RPMI7951 (cell line): ENCODE measurements at places on chromosomes 12 and 14. TPM values are rescaled to one million over a fixed set of nuclear protein-coding genes. Genes with fewer than 3 reads are reported as not detected.

KRT8 gene
- 3.5 and 4.7 TPM in 2 replicates for total RNA-seq

C2CD5 gene
- 9.0 and 10.2 TPM in 2 replicates for total RNA-seq

CKB gene
- total RNA-seq = 8.8 and 18.3 TPM in 2 replicates

LTBR gene
- 32.3 and 51.3 TPM in 2 replicates for total RNA-seq

LRIG3 gene
- total RNA-seq = 8.0 and 9.9 TPM in 2 replicates

LTB4R2 gene
- 0.72 and 0.88 TPM in 2 replicates for total RNA-seq

BMP4 gene
- 76.8 and 77.1 TPM in 2 replicates for total RNA-seq

CD63 gene
- total RNA-seq = 1,417 and 1,738 TPM in 2 replicates

TIMM9 gene
- total RNA-seq = 60.9 and 68.1 TPM in 2 replicates

ANKRD33 gene
- not detected in 2 replicates for total RNA-seq

- DNase-seq = no peak
These were observed 63.8 kb upstream of the NRXN3 start for GRCh38 chr14:78106381-78106780.

DNA sequence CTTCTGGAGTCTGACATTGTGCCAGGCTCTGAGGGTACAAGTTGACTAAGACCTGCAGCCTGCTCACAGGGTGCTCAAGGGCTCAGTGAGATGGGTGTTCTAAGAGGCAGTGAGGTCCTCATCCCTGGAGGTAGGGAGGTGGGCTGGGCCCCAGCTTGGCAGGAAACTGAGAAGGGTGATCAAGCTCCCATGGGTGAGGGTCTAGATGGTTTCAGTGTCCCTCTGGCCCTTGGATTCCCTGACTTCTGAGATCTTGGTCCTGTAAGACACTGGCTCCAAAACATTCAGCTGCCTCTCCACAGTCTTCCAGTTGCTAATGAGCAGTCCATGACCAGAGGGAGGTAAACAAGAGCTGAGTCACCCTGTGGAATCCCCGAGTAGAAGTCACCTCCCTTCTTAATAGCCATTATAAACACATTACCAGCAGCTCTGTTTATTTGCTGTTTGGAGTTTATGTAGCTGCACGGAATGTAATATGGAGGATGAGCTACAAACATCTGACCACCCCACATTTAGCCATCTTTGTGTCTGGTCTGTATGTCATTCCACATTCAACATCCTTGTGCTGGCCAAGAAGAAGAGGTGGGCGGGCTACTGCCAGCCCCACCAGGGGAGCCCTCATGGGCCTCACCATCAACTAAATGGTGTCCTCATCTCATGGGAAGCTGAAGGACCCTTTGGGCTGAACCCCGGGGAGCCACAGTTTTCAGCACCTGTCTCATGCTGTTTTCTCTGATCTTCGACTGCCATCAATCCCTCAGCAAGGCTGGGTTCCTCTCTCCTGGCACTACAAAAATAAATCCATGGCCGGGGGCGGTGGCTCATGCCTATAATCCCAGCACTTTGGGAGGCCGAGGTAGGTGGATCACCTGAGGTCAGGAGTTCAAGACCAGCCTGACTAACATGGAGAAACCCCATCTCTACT lies 37.2 kb upstream of the BDKRB2 start:
- DNase-seq = peak; percentile 87

GRCh38 chr12:29771786-29772185 lies 12.0 kb downstream of the TMTC1 start:
- no peak for DNase-seq

GRCh38 chr14:75446447-75446846 lies 18.6 kb downstream of the JDP2 start:
- no peak for DNase-seq

DNA sequence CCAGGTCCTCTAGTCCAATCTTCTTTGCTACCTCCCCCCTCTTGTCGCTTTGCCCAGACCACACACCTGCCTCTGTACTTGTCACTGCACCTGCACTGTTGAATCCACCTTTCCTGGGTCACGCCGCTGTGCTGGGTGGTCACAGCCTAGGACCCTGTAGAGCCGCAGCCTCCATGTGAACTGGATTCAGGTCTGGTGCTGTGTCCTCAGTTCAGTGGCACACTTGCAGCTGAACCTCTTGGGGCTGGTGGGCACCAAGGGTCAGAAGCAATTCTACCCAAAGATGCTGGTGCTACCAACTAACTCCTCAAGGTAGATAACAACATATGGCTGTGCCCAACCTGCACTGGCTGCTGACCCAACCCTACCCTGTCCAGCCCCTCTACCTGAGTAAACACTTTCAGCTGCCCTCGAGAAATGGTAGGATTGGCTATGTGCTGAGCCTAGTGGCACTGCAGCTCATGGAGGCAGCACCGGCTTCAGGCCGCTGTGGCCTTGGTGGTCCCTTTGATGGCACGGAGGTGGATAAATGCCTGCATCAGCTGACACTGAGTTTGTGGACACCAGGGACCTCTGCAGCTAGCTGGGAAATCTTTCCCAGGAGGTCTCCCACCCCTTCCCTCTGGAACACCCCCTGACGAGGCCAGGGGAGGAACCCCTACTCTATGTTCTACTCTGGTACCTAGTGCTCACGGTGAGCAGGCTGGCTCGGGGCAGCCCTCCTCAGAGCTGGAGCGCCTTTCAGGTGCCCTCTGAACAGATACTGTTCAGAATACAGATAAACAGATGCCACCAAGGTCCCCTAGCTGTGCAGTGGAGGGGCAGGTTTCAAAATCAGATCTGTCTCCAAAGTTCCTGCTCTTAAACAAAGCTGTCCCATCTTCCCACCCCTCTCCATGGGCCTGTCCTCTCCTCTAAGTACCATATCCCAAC lies 14.3 kb downstream of the AGAP2 start:
- no peak for DNase-seq

DNA sequence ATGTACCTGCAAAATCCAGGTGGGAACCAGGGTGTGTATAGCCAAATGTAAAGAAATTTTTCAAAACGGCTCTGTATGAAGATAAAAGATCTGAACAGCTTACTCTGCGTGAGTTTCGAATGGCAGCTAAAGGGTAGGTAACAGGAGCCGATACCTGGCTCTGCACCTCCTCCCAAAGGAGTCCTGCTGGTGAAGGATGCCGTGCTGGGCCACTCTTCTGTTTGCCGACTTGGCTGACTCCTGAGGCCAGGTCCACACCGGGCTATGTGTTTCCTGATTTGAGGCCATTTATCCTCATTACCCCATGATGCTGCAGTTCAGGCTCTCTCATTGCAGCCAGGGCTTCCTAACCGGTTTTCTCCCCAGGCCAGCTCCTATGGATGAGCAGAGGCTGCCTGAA lies 244.6 kb downstream of the SLC41A2 start:
- no peak for DNase-seq

DNA sequence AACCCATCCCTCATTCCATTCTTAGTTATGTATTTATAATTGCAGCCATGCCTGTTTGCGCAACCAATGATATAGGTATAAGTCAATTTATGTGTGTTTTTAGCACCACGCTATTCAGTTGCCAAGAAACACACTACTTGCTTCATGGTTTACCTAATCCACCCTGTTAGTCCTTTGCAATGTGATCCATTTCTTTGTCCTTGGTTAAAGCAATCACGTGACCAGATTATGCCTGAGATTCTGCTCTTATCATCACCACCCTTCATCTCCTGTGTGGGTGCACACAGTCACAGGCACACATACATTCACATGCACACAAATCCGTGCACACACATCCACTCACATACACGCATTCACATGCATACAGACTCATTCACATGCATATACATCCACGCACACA lies 52.3 kb upstream of the KCNA5 start:
- no peak for DNase-seq

GRCh38 chr12:122013791-122014590 lies 7.7 kb upstream of the BCL7A start:
- DNase-seq = no peak

DNA sequence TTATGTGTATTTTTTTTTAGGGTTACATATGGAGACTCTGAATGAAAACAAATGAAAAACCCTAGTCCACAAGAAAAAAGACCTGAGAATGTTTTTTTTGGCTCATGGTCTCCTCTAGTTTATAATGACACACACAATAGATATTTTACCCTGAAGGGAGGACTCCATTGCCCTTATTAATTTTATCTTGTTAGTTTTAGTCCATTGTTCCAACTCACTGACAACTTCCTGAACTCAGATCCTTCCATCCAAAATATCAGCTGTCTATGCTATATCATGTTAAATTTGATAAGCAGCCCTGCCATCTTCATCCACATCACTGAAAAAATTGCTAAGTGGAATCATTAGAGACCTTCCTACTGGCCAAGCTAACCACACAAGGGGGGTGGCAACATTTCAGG lies 232.1 kb downstream of the MON2 start:
- DNase-seq = peak; percentile 82

GRCh38 chr14:93716002-93716745 lies 72.1 kb downstream of the PRIMA1 start:
- no peak for DNase-seq

- peak; percentile 88 for DNase-seq
These were observed 165.7 kb downstream of the SRGAP1 start for GRCh38 chr12:64010069-64010686.

- no peak for DNase-seq
These were observed 6.7 kb upstream of the CFL2 start for GRCh38 chr14:34721129-34721528.

GRCh38 chr14:68585690-68586089 lies 207.2 kb downstream of the ZFP36L1 start:
- DNase-seq = no peak

DNA sequence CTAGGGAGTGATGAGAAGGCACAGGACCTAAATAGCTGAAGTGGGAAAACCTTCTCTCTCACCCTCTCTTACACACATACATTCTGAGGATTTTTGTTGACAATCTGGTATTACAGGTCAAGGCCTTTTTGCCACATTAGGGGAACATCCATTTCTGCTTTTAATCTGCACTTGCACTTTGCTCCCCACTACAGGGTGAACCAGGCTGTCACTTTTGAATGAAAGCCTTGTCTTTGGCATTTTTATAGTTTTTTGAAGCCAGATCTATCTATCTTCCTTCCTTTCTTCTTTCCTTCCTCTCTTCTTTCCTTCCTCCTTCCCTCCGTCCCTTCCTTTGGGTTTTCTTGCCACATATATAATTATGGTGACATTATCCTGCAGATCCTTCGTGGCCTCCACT lies 165.9 kb upstream of the OTX2 start:
- DNase-seq = no peak

DNA sequence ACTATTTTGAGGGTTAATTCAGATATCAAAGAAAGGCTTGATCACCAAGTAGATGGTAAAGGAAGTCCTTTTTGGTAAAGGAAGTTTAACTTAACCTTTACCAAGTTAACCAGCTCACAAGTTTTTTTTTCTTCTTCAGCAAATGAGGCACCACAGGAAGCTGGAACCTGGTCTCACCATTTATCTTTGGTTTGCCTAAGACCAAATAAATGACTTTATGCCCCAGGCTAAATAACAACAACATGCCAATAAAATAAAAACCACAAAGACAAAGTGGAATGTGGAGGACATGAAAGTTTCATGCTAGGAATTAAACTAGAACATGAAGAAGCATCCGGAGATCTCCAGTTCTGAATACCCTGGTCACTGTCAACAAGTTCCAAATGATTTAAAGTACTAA lies 116.8 kb upstream of the PRICKLE1 start:
- DNase-seq = peak; percentile 91

GRCh38 chr14:76168531-76168930 lies 16.8 kb downstream of the GPATCH2L start:
- DNase-seq = no peak

DNA sequence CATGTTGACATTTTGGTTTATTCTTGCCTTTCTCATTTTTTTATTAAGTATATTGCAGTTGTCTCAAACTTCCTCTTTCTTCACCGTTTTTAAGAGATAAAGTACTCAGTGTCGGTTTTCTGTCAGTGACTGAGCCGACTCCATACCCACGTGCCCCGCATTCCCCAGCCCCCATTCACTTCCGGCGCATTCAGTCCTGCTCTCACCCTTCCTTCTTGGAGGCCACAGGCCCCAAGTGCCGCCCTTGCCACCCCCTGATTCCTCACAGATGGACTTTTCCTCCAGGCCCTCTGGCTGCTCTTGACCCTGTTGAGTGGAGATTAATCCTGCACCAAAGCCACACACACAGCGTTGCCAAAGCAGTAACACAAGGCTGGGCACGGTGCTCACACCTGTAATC lies 19.1 kb upstream of the DNAH10 start:
- DNase-seq = no peak

DNA sequence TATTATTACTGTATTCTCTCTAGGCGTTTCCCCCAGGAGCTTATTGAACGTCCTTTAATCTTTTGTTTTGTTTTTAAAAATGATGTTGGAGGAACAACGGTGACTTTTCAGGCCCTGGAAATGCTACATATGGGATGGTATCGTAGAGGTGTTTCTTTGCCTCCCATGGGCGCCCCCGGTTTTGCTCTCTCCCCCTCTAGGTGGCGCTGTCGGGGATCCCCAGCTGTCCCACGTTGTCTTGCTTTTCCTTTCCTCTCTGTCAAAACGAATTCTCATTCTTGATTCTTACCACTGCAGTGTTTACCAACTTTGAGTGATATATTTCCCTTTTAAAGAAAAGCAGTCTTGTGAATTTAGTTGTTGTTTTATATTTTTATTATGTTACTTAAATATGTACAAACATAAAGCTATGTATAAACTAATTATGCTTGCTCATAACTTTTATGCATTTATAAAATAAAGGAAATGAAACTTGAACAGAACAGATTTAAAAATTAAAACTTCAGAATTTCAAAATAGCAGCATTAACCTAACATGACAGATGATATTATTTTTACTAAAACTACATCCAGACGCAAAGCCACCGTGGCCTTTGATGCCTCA lies 171.9 kb downstream of the RGS6 start:
- DNase-seq = peak; percentile 1
